ENCODE measurements at places on chromosomes 3 and 15.

DNA sequence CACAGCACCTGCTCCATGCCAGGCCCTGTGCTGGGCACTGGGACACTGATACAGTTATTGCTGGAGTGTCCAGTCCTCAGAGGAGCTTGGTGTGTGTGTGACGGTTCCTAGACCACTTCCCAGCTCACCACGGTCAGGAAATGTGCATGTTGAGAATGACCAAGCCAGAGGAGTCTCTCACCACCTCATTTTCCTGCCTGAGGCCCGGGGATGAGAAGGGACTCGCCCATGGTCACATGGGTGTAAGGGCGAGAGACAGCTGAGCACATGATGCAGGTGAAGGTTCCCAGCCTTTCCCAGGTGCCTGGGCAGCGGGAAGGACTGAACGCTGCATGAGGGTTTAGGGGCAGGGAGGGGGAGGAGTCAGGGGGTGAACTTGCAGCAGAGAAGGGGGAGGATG, 180.9 kb upstream of the TLE3 start:
- H3K36me3 ChIP-seq: no peaks in the 10 kb centered on the region
- H3K4me3 ChIP-seq: no peak overlapping the region
- DNase-seq: no peak
- no peak overlapping the region for H3K27ac ChIP-seq
- no peaks in the 10 kb centered on the region for H3K4me1 ChIP-seq

DNA sequence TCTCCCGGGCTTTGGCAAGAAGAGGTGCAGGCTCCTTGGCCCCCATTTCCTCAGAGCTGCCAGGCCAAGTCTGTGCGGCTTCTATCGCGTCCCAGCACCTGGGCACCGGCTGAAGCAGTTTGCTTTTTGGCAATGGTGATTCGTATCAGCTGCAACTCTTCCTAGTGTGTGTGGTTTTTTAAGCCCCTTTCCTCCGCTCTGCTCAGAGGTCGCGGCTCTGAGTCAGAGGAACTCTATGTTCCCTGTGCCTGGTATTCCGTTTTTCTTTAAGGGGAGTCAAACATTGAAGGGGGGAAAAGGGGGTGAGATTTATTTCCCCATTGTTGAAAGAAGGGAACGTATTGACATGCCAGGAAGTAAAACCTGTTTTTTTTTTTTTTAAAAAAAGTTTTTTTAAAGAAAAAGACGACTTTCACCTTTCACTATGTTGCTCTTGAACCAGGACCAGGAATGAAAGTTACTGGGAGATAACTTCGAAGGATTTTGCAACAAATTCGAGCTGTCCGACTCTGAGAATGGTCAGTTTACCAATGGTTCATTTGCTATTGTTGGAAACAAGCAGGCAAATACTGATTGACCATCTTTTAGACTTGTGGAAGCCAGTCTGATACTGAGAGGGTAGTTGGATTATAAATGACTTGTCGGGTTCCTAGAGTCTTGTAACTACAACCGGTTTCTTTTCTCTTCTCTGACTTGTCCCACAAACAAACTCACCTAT, 1.1 kb downstream of the ARMC8 start:
- H3K27me3 ChIP-seq: no peaks in the 10 kb centered on the region
- peaks cover 22% of the 10 kb centered on the region for H3K4me1 ChIP-seq
- H3K36me3 ChIP-seq: peaks cover 27% of the 10 kb centered on the region

- DNase-seq: no peak
- peak overlapping the region; percentile 92 for H3K27ac ChIP-seq
- H3K36me3 ChIP-seq: no peaks in the 10 kb centered on the region
- H3K27me3 ChIP-seq: no peaks in the 10 kb centered on the region
Measured at GRCh38 chr3:123372686-123373473, 76.0 kb downstream of the ADCY5 start.

GRCh38 chr3:39513791-39514369, 46.4 kb downstream of the MOBP start:
- no peak for DNase-seq
- H3K4me3 ChIP-seq: no peak overlapping the region
- H3K4me1 ChIP-seq: no peaks in the 10 kb centered on the region
- H3K36me3 ChIP-seq: no peaks in the 10 kb centered on the region

GRCh38 chr3:107977221-107978130, 113.4 kb downstream of the CD47 start:
- no peak for DNase-seq
- H3K27ac ChIP-seq: no peak overlapping the region
- no peaks in the 10 kb centered on the region for H3K36me3 ChIP-seq
- no peaks in the 10 kb centered on the region for H3K27me3 ChIP-seq

GRCh38 chr3:50525987-50526386, 22.6 kb upstream of the CACNA2D2 start:
- no peaks in the 10 kb centered on the region for H3K36me3 ChIP-seq
- no peaks in the 10 kb centered on the region for H3K4me1 ChIP-seq
- no peak overlapping the region for H3K27ac ChIP-seq
- no peak overlapping the region for H3K4me3 ChIP-seq

DNA sequence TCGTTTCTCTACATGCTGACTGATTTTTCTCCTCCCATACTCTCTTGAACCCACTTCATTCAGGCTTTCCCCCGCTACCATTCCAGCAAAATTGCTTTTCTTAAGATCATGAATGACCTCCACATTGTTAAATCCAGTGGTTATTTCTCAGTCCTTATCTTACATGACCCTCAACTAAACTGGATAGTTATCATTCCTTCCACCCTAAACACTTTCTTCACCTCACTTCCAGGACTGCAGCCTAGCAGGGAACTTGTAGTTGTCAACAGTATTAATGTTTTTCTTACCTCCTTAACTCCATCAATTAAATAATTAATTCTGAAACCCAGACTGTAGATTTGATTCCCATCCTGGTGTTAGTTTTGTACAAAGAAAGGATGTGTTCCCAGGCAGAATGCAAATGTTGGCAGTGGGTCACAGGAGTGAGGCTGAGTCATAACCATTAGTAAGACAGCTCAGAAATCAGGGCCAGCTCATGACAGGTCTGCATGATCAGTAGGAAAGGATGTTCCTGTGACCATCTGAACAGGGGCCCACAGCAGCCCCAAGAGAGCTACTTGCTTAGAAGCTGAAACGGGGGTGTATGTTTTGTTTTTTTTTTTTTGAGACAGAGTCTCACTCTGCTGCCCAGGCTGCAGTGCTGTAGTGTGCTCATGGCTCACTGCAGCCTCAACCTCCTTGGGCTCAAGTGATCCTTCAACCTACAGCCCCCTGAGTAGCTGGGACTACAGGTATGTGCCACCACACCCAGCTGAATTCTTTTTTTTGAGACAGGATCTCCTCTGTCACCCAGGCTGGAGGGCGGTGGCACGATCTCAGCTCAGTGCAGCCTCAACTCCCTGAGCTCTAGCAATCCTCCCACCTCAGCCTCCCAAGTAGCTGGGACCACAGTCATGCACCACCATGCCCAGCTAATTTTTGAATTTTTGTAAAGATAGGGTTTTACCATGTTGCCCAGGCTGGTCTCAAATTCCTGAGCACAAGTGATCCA, 9.1 kb downstream of the BCL2L10 start:
- no peaks in the 10 kb centered on the region for H3K36me3 ChIP-seq
- H3K4me3 ChIP-seq: no peak overlapping the region
- H3K27me3 ChIP-seq: no peaks in the 10 kb centered on the region
- peaks cover 6% of the 10 kb centered on the region for H3K4me1 ChIP-seq
- H3K27ac ChIP-seq: no peak overlapping the region

DNA sequence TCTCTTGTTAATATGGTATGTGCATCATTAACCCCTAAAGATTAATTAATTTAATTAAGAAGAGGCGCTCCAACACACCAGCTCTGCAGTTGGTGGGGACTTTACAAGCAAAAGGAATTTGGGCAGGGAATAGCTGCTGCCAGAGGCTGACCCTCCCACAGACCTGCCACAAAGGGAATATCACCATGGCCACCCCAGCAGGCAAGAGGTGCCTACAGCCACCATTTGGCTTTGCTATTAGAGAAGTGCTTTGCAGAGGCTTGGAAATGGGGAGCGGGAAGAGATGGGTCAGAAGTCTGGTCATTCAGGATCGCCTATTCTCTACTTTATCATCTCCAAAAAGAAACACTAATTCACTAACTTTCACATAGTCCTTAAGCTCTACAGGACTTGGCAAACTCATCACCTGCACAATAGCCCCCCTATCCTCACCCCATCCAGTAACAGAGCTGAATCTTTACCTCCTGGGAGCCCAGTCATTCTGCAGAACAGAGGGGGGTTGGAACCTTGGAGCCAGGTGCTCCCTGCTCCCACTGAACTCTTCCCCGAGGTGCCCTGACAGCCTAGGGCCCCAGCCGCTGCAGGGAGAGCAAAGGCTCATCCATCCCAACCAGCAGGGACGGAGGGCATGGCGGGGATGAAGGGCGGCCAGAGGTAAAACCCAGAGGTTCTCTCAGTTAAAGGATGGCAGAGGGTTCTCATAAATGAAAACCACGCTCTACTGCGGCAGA, 29.7 kb downstream of the LRIG1 start:
- H3K36me3 ChIP-seq: no peaks in the 10 kb centered on the region
- DNase-seq: no peak
- H3K27me3 ChIP-seq: no peaks in the 10 kb centered on the region
- H3K4me1 ChIP-seq: peaks cover 96% of the 10 kb centered on the region
- H3K27ac ChIP-seq: no peak overlapping the region

DNA sequence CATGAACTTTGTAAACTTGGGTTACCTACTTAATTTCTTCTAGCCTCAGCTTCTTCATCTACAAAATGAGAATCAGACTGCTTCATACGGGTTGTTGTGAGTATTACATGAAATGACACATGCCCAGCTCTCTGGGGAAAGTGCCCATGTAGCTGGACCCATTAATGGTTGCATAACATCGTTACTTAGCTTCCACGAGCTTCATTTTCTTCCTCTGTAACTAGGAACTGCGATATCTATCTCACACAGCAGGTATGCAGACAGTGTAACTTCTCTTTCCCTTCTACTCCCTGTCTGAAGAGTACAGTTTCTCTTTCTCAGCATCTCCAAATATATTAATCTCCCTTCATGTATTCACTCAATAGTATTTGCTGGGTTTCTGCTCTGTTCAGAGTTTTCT, 37.9 kb upstream of the DLG1 start:
- DNase-seq: no peak
- H3K4me3 ChIP-seq: no peak overlapping the region
- no peaks in the 10 kb centered on the region for H3K4me1 ChIP-seq
- H3K27ac ChIP-seq: no peak overlapping the region

GRCh38 chr3:29329986-29330890, 49.4 kb downstream of the RBMS3 start:
- H3K4me3 ChIP-seq: no peak overlapping the region
- H3K36me3 ChIP-seq: no peaks in the 10 kb centered on the region
- DNase-seq: no peak

DNA sequence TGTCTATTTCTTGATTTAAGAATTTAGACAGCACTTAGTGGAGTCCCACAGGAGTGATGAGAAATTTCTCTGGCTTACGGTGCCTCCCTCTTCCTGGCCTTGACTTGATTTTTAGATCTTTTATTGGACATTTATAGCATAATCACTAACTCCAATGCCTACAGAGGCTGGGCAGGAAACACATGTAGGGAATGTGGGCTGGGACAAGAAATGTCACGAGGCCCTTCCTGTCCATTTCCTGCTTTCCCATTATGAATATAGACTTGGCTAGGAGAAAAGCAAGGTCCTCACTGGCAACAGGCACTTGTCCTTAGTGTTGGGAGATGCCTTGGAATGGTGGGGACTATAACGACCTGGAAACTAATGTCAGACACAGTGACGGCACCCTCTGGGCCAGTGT, 100.3 kb downstream of the MYLK start:
- no peaks in the 10 kb centered on the region for H3K27me3 ChIP-seq
- DNase-seq: peak; percentile 75
- H3K4me3 ChIP-seq: no peak overlapping the region

GRCh38 chr3:53585049-53585448, 90.6 kb downstream of the CACNA1D start:
- no peaks in the 10 kb centered on the region for H3K4me1 ChIP-seq
- no peaks in the 10 kb centered on the region for H3K36me3 ChIP-seq
- no peak overlapping the region for H3K4me3 ChIP-seq
- DNase-seq: peak; percentile 60

DNA sequence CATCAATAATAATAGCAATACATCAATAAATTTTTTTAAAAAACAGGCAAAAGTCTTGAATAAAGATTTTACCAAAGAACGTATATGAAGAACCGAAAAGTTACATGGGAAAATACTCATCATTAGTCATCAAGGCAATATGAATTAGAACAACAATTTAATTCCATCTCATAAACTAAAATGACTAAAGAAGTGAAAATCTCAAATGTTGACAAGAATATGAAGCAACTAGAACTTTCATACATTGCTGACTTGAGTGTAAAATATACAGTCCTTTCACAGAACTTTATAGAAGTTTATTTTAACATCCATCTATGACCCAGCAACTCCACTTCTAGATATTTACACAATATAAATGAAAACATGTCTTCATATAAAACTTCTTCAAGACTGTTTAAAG, 35.3 kb upstream of the ABHD10 start:
- no peak overlapping the region for H3K27ac ChIP-seq
- no peak overlapping the region for H3K4me3 ChIP-seq
- H3K4me1 ChIP-seq: peaks cover 14% of the 10 kb centered on the region

DNA sequence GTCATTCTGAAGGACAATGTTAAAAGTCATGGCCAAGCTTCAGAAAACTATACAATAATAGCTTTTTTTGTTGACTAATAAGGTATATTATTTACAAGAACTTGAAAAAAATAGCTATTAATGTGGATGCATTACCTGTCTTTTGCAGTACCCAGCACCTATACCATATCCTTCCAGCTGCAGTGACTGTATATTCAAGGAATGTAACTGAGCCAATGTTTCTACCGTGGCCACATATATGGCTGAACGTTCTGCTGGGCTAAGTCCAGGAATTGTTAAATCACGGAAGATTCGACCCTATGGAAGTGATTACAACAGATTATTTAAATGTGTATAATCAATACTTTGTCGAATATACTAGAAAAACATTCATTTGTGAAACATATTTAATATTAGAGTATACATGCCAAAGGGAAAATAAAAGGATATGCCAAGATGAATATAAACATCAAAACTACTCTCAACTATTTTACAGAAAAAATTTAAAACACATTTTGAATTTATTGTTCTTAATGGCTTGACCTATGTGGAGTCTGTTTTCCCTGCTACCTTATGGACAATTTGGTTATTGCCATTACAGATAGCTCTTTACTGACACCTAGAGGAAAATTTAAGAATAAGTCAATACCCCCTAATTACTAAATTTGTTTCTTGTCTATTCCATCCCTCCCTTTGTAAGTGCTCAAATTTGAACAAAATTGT, 17.6 kb downstream of the ACAD11 start:
- H3K4me3 ChIP-seq: no peak overlapping the region
- H3K36me3 ChIP-seq: peaks cover 43% of the 10 kb centered on the region
- DNase-seq: no peak
- H3K27me3 ChIP-seq: no peaks in the 10 kb centered on the region
- no peaks in the 10 kb centered on the region for H3K4me1 ChIP-seq

GRCh38 chr3:111915905-111916304, 56.8 kb downstream of the PHLDB2 start:
- H3K27me3 ChIP-seq: no peaks in the 10 kb centered on the region
- peaks cover 24% of the 10 kb centered on the region for H3K36me3 ChIP-seq
- H3K4me3 ChIP-seq: no peak overlapping the region
- peaks cover 35% of the 10 kb centered on the region for H3K4me1 ChIP-seq

GRCh38 chr15:35674873-35675781, 129.2 kb upstream of the DPH6 start:
- no peak overlapping the region for H3K4me3 ChIP-seq
- no peak for DNase-seq
- H3K4me1 ChIP-seq: peaks cover 70% of the 10 kb centered on the region
- H3K27me3 ChIP-seq: no peaks in the 10 kb centered on the region
- peak overlapping the region; percentile 58 for H3K27ac ChIP-seq
- no peaks in the 10 kb centered on the region for H3K36me3 ChIP-seq

GRCh38 chr15:41333026-41333562, 413 bp downstream of the NUSAP1 start:
- no peaks in the 10 kb centered on the region for H3K27me3 ChIP-seq
- no peak for DNase-seq
- H3K4me1 ChIP-seq: peaks cover 11% of the 10 kb centered on the region
- H3K4me3 ChIP-seq: peak overlapping the region; percentile 76
- peak overlapping the region; percentile 77 for H3K27ac ChIP-seq
